ENCODE measurements at places on chromosomes 1 and 21. TPM values are rescaled to one million over a fixed set of nuclear protein-coding genes. Genes with fewer than 3 reads are reported as not detected.

GRCh38 chr1:77636864-77637263 is 45.6 kb downstream of the ZZZ3 start:
- H3K4me3 ChIP-seq = no peak overlapping the region
- DNase-seq = no peak
- H3K27ac ChIP-seq = no peak overlapping the region
- H3K36me3 ChIP-seq = no peaks in the 10 kb centered on the region

- H3K4me1 ChIP-seq = peaks cover 8% of the 10 kb centered on the region
- no peak for DNase-seq
- H3K36me3 ChIP-seq = no peaks in the 10 kb centered on the region
- no peak overlapping the region for H3K4me3 ChIP-seq
- H3K27me3 ChIP-seq = no peaks in the 10 kb centered on the region
Observed at GRCh38 chr21:46124083-46124925, 26.4 kb downstream of the COL6A2 start.

DNA sequence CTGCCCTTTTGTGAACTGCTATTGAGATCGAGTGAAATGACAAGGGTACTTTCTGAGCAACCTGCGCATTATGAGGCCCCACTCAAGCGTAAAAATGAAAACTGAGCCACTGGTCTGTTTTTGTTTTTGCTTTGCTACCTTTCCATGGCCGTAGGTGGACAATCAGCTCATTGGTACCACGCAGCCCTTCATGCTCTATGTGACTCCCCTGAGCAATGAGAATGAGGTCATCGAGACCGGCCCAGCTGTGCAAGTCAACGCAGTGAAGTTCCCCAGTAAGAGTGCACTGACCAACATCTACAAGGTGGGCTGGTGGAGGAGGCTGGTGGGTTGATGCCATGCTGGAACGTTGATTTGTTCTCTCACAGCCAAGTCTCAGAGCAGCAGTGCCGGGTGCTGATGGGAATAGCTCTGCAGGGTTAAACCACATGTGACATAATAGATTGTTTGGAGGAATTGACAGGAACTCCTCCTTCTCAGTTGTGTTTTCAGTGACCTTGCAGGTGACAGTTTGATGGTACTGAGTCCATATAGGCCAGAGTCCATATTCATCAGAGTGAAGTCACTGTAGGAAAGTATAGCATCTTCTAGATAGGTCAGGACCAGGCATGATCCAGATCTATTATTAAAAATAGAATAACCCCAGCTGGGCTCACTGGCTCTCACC is 170.3 kb downstream of the VPS13D start:
- no peak overlapping the region for H3K4me3 ChIP-seq
- no peaks in the 10 kb centered on the region for H3K36me3 ChIP-seq

DNA sequence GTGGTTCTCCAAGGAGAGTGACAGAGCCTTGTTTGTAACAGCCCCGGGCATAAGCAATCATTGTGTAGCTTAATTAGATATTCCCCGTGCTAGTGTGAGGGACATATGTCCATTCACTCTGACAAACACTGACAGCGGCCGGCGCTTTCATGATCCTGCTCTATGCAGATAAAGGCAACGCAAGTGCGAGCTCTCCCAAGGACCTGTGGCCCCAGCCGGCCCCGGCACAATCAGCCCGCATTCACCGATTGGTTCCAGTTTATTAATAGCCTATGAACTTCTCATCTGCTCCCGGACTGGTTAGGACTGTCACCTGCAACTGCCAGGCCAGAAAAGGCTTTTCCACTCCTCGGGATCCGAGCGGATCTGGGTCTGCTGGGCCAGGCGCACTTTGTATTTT is 18.0 kb upstream of the OLIG1 start:
- H3K4me1 ChIP-seq = no peaks in the 10 kb centered on the region
- no peaks in the 10 kb centered on the region for H3K36me3 ChIP-seq
- H3K27me3 ChIP-seq = peaks cover 13% of the 10 kb centered on the region
- no peak overlapping the region for H3K27ac ChIP-seq
- H3K4me3 ChIP-seq = no peak overlapping the region

DNA sequence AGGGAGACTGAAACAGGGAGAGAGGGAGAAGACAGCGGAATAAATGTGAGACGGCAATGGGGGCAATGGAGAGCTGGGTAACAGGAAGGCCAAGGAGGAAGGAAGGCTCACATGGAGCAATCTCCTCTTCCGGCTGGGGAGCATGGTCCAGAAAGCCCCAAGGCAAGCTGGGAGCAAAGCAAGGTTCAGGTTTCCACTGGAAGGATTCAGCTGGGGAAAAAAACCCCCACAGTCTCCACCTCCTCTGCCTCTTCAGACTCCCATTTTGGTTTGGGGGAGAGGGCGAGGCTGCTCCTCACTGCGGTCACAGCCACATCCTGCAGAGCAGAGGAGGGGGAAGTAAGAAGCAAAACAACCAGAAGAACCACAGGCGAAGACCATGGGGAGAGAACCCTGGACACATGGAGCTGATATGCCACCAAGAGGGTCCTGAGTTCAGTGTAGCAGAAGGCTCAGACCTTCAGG is 650 bp downstream of the TNFAIP8L2 start:
- no peaks in the 10 kb centered on the region for H3K36me3 ChIP-seq
- H3K27ac ChIP-seq = no peak overlapping the region
- no peak for DNase-seq
- H3K4me3 ChIP-seq = no peak overlapping the region
- no peaks in the 10 kb centered on the region for H3K4me1 ChIP-seq
- no peaks in the 10 kb centered on the region for H3K27me3 ChIP-seq

- no peaks in the 10 kb centered on the region for H3K36me3 ChIP-seq
- no peaks in the 10 kb centered on the region for H3K27me3 ChIP-seq
- H3K4me3 ChIP-seq = no peak overlapping the region
- peaks cover 5% of the 10 kb centered on the region for H3K4me1 ChIP-seq
Observed at GRCh38 chr1:223653015-223653414, 12.5 kb downstream of the CAPN8 start.

DNA sequence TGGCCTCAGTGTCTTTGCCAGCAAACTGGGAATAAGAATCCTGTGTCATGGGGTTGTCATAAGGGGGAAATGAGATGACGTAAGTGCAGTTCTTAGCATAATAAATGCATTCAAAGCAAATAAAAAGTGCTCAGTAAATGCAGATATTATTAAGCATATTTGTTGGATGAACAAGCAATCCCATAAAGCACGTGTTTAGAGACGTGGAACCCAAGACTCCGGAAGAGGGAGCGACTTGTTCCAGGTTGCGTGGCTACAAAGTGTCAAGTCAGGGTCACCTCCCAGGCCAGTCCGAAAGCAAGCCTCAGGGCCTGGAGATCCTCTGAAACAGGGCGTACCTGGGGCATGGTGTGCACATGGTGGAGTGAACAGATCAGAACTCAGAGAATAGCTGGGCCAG is 58.0 kb upstream of the LAPTM5 start:
- no peak overlapping the region for H3K4me3 ChIP-seq
- no peaks in the 10 kb centered on the region for H3K36me3 ChIP-seq
- peaks cover 14% of the 10 kb centered on the region for H3K4me1 ChIP-seq
- no peak overlapping the region for H3K27ac ChIP-seq
- no peaks in the 10 kb centered on the region for H3K27me3 ChIP-seq

- H3K27me3 ChIP-seq = no peaks in the 10 kb centered on the region
- H3K36me3 ChIP-seq = no peaks in the 10 kb centered on the region
- no peak for DNase-seq
- H3K4me1 ChIP-seq = no peaks in the 10 kb centered on the region
- no peak overlapping the region for H3K27ac ChIP-seq
Observed at GRCh38 chr1:185343306-185343705, 26.3 kb upstream of the IVNS1ABP start.

GRCh38 chr1:225277445-225277844 is 150.4 kb downstream of the LBR start:
- H3K27ac ChIP-seq = no peak overlapping the region
- no peak overlapping the region for H3K4me3 ChIP-seq
- H3K27me3 ChIP-seq = no peaks in the 10 kb centered on the region
- no peak for DNase-seq

GRCh38 chr1:241802863-241803262 is 45.1 kb upstream of the EXO1 start:
- no peaks in the 10 kb centered on the region for H3K27me3 ChIP-seq
- no peak overlapping the region for H3K4me3 ChIP-seq
- H3K36me3 ChIP-seq = no peaks in the 10 kb centered on the region
- no peaks in the 10 kb centered on the region for H3K4me1 ChIP-seq
- H3K27ac ChIP-seq = no peak overlapping the region

DNA sequence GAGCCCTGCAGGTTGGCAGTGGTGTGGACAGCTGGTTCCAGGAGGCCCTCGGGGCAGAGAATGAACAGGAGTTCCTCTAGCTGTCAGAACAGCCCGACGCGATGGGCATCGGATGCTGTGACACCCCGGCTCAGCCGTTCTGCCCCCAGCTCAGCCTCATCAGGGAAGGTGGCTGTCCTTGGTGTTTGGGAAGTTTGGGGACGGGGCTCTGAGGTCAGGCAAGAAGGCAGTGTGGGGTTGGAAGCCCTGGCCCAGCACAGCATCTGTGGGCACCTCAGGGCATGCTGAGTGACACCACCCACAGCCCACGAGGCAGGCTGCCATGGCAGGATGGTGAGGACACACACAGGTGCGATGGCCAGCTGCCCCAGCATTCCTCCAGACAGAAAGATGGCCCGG is 40.9 kb upstream of the CCDC27 start:
- no peak overlapping the region for H3K27ac ChIP-seq
- no peak overlapping the region for H3K4me3 ChIP-seq
- no peaks in the 10 kb centered on the region for H3K36me3 ChIP-seq
- H3K4me1 ChIP-seq = peaks cover 4% of the 10 kb centered on the region
- peaks cover 18% of the 10 kb centered on the region for H3K27me3 ChIP-seq

DNA sequence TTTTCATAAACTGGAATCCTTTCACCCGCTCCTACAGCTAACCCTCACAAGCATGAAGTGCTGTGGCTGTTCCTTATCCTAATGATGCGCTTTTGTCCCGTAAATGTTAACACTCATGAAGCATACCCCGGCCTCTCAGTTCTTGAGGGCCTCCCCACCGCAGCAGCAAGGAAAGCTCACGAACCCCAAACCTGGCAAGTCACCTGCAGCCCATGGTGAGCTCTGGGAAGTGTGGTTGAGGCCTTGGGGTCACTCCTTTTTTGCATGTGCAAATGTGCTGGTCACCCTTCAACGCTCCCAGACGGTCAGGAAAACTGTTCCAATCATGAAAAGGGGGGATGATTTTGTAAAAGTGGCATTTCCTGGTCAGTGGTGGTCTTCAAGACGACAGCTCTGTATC is 124.6 kb downstream of the PRDM2 start:
- no peak overlapping the region for H3K4me3 ChIP-seq
- no peaks in the 10 kb centered on the region for H3K36me3 ChIP-seq
- no peaks in the 10 kb centered on the region for H3K27me3 ChIP-seq
- no peak for DNase-seq
- peaks cover 7% of the 10 kb centered on the region for H3K4me1 ChIP-seq
- H3K27ac ChIP-seq = no peak overlapping the region

DNA sequence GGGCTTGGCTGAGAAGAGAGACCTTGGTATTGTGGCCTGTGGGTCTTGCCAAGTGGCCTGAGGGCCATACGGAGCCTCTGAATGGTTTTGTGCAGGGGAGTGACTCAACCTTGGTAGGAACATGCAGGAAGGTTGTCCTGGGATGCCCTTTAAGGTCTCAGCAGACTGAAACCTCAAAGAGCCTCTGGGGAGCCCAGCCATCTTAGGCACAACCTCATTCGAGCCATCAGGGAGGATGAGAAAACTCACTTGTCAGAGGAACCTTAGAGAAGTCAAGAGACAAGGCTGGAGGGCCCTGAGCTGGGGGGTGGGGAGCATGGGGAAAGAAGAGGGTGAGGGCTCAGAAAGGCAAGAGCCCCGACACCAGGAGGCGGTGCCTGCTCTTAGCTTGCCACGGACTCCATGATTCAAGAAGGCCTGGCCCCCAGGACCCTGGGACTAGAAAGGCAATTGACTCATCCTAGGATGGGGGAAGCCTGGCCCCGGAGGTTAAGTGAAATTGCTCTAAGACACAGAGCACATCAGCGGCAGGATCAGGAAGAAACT is 13.0 kb downstream of the IFI6 start:
- H3K4me1 ChIP-seq = no peaks in the 10 kb centered on the region
- H3K36me3 ChIP-seq = no peaks in the 10 kb centered on the region
- H3K27me3 ChIP-seq = no peaks in the 10 kb centered on the region

DNA sequence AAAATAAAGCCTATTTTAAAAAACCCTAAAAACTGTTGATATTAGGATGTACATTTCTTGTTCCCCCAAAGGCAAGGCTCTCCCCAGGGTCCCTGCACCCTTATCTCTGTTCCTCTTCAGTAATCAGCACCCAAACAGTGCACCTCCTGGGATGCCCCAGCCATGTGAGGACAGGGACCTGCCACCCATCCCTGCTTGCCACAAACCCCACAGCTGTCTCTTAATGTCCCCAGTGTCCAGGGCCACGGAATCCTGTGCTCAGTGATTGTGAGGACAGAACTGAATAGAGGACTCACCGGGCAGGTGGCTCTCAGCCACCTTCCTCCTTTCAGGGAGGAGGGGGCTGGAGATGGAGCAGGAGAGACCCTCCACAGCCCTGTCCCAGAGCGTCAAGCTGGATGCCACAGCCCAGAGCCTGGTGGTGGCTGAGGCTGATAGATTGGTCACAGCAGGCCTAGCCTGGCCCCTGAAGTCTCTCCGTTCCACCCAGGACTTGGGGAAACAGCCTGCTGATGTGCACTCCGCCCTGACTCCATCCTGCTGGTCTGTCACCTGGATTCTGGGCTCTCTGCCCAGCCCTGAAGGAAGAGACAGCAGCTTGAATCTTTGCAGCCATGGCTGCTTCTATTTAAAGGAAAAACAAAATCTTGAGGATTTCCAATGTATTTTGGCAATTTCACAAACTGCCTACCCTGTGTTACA is 23.1 kb downstream of the RNF187 start:
- no peaks in the 10 kb centered on the region for H3K4me1 ChIP-seq
- no peak for DNase-seq
- H3K36me3 ChIP-seq = no peaks in the 10 kb centered on the region
- H3K27me3 ChIP-seq = peaks cover 14% of the 10 kb centered on the region
- H3K27ac ChIP-seq = no peak overlapping the region

- no peaks in the 10 kb centered on the region for H3K27me3 ChIP-seq
- H3K36me3 ChIP-seq = no peaks in the 10 kb centered on the region
- no peak overlapping the region for H3K27ac ChIP-seq
Observed at GRCh38 chr1:163161841-163162240, 40.9 kb downstream of the RGS5 start.

DNA sequence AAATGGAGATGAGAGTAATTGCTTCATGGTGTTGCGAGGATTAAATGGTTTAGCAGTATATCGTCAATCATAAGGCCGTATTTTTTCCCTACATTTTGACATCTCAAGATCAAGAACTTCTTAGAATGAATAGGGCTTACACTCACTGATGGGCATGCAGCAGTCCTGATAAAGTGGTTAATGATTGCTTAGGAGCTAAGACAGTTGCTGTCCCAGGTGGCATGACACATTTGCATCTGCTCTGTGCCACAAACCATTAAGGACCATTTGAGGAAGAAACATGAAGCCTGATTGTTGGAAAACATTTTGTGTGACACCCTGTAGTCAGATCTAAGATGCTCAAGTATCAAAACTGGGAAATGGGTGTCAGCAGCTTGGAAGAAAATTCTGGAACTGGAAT is 81.0 kb upstream of the SGIP1 start:
- no peak overlapping the region for H3K27ac ChIP-seq
- peaks cover 3% of the 10 kb centered on the region for H3K4me1 ChIP-seq
- no peak overlapping the region for H3K4me3 ChIP-seq

SPRR1B gene
- total RNA-seq = not detected

DCDC2B gene
- total RNA-seq = not detected

ZBTB8A gene
- total RNA-seq = 5.7 TPM

LYPD8 gene
- not detected for total RNA-seq

NR0B2 gene
- 37.4 TPM for total RNA-seq

TNFAIP8L2 gene
- 0.64 TPM for total RNA-seq

CFAP141 gene
- total RNA-seq = not detected

SOX13 gene
- 11.5 TPM for total RNA-seq

LUZP1 gene
- total RNA-seq = 23.3 TPM
